Activated CD4-positive, CD25-positive, alpha-beta regulatory T cell treated with anti-CD3 and anti-CD28 coated beads, Interleukin-2, amount 50 U/mL, for 24 hours (primary cell): ENCODE measurements at places on chromosomes 1 and 21.

DNA sequence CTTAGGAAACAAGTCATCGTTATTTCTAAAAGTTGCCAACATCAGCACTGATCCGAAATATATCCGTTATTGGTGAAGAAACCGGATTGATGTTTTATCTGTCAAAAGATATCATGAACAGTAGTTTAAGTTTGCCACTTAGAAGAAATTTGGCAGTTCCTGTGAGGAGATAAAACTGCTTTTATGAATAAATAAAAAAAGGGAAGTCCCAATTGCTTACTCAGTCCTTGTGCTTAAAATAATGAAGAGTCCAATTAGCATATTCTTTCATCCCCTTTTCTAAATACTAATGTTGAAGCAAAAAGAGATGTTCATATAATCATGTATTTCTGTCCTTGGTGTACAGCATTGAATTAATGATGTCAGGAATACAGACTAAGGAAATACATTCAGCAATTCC, 164.6 kb downstream of the NCAM2 start:
- ATAC-seq, result no peak

GRCh38 chr1:44078104-44078503, 40.5 kb upstream of the KLF17 start:
- ATAC-seq, result no peak

- ATAC-seq, result no peak
Measured at GRCh38 chr1:196774603-196775002, at the start of gene CFHR3. CFHR3 (plus strand) TSS chr1:196774840; CDS start chr1:196774887, 47 bp downstream.

DNA sequence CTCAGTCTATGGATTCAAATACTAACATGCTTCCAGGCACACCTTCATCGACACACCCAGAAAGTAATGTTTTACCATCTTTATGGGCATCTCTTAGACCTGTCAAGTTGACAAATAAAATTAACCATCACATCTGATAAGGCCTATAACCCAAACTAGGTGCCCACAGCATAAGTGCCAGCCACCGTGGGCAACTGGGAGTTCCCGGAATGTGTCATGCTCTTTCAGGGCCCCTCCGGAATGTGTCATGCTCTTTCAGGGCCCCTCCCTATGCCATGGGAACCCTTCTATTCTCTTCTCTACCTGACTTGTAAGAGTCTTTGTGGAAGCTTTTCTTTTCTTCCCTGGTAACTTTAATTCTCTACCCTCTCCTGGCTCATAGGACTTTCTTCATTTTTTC, 26.6 kb downstream of the KRTAP24-1 start:
- no peak for ATAC-seq

DNA sequence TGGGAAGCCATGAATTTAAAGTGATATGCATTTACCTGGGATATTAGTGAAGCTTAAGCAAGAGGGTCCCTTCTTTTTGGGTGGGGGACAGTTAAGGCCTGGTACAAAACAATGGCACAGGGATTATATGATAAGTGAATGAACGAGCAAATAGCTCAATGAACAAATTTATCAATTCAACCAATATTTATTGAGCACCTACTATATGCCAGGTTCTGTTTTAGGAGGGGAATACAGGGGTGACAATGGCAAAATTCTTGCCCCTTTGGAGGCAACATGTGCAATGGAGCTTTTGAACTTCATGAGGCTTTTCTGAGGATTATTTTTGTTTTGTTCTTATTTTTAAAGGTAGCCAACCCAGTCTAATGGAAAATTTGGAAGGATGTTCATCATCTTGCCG, 68.2 kb downstream of the FOXD2 start:
- ATAC-seq, result no peak

DNA sequence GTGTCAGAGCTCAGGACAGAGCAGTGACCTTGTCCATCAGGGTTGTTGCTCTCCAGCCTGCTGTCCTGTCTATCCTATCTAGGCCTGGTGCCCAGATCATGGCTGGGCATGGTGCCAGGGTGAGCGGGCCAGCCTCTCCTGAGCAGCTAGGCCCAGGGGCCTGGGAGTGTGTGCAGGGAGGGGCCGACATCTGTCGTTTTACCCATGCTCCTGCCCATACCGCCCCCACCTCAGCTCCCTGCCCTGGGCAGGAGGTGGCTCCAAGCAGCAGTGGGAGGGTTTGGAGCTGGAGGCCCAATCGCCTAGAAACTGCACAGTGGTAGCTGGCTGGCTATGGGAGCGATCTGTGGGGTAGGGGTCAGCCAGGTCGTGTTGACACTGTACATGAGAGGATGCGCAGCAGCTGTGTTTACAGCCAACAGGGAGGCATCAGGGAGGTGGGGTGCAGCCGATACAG, 6.5 kb downstream of the INSRR start:
- ATAC-seq, result no peak

DNA sequence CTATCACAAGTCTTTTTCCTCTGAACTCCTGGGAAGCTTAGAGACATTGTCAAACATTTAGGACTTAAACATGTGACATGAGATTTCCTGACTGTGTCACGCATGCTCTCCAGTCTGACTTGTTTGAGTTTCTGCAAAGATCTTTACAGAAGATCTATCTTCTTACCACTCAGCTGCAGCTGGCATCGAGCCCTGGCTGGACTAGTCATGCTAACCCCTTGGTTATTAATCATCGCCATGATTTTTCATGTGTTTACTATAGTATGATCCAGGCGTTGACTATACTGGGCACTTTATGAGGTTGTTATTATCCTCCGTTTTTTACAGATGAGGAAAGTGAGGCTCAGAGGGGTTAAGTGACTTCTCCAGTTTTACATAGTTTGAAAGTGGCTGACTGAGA, 18.1 kb upstream of the IRF2BP2 start:
- no peak for ATAC-seq

DNA sequence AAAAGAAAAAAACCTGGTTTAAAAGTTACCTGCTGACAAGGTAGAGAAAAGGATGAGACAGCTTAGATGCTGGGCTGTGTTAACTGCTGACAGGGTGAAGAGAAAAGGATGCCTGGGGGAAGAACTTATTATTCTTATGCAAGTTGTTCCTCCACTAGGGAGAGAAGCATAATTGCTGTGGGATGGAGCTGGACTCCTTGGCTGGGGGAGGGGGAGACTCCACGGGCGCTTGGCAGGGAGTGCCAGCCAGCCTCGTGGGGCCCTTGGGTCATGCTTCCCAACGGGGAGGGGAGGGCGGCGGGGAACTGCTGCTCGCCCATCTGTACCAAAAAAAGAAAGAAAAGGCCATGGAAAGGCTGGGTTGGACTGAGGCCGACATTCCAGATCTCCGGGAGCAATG, 47.2 kb downstream of the SYCP1 start:
- ATAC-seq, result no peak

DNA sequence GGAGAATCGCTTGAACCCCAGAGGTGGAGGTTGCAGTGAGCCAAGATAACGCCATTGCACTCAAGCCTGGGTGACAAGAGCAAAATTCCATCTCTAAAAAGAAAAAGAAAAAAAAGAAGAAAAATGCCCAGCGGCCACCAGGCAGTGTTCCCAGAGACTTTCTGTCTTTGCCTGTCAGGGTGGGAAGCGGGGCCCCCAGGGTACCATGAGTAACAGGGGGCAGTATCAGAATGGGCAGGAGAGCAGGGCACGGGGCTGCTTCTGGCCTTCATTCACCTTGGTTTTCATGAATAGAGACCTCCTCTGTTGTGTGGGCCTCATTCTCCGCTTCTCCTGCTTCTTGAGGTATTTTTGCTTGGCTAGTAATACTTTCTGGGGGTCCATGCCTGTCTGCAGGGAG, 20.4 kb downstream of the SLC26A9 start:
- ATAC-seq, result no peak

GRCh38 chr21:44924606-44925377, 4.1 kb upstream of the ITGB2 start:
- ATAC-seq, result no peak

GRCh38 chr1:59438058-59438560, 141.2 kb downstream of the FGGY start:
- no peak for ATAC-seq

DNA sequence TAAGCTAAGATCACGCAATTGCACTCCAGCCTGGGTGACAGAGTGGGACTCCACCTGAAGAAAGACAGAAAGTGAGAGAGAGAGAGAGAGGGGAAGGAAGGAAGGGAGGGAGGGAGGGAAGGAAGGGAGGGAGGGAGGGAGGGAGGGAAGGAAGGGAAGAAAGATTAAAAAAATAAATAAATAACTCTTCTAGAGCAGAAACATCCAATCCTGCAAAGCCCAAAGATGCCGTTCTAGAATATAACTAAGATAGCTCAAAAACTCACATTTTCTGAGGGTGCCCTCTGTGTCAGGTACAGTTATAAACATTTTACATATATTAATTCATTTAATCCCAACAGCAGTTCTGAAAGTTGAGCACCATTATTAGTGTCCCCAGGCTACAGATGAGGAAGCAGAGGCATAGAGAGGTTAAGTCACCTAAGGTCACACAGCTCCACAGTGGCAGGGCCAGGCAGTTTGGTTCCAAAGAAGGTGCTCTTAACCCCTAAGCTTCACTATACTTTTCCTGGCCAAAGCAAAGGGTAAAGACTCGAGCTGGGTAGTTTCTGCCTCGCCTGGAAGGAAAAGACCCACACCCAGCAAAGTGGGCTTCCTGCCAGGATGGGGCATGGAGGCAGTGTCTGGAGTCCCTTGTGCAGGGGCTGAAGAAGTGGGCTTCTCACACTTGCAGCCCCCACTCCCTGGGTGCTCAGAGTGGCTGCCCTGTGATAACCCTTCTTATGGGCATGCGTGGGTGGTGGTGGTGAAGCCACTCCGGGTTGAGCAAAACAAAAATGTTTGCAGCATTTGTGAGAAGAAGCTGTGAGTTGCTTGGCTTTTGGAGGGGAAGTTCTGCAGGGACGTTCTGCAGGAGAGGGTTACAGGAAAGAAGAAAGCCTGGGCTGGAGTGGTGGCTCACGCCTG, 7.9 kb upstream of the PIK3CD start:
- ATAC-seq, result no peak

GRCh38 chr1:66278260-66279021, 255.5 kb upstream of the SGIP1 start:
- ATAC-seq, result no peak

GRCh38 chr1:197076585-197076984, 9.5 kb upstream of the F13B start:
- ATAC-seq, result no peak
